Progenitor cell of endocrine pancreas (in vitro differentiated cells): ENCODE measurements at places on chromosomes 12 and 14.

DNA sequence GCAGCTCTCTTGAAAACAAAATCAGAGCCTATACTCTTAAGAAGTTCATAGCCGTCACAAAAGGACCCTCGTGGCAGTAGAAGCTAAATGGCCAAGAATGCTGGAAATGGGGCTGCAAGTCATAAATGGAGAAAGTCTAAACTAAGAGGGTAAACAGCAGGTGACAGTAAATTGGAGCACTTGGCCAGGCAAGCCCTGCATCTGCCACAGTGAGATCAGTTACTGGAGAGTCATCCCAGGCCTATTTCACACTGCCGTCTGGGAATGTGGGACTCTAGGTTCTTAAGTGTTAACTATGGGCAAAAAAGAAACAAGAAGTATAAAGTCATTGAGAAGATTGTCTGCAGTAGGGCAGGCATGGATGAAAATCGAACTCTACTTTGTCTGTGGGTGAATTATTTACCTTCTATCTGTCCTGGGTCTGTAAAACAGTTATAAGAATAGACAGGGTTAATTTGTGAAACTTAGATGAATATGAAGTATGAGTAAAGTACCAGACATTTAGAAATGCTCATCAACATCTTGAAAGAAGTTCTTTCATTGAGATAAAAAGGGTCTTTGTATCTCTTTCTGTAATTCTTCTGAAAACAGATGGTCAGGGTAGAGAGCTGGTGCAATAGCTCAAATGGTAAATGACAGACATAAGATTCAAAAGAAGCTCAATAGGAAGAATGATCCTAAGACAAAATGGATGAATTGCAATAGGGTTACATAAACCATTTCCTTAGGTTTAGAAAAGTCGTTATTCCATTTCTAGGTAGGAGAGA is 792.5 kb downstream of the DIO2 start:
- no peak for DNase-seq

- DNase-seq: peak; percentile 71
These were observed 34.0 kb downstream of the FIGNL2 start for GRCh38 chr12:51814311-51815088.

DNA sequence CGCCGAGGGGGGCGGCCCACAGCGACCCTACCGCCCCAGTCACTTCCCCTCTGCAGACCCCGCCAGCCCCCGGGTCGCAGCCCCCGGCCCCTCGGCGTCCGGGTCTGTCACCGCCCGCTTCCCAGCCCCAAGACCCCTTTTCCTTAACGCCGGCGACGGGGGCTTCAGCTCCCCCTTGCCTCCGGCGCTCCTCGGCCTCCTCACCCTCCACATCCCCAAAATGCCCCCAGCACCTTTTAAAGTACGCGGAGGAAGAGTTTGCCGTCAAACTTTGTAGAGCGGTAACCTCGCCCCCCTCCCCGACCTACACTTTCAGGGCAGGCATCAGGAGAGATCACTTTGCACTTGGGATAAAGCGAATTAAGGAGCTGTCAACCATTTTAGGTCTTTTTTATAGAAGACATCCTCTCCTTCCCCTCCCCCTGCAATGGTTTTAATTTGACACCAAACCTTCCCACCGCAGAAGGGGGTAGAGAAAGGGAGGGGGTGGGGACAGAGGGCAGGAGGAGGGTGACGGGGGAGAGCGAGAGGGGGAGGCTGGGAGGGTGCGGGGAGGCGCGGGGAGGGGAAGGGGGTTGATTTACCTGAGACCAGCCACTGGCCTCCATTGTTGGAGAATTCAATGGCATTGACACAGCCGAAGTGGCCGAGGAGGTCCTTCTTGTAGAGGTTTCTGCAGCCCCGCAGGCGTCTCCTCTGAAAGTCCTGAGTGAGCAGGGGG is 578 bp downstream of the DCAF5 start:
- no peak for DNase-seq

DNA sequence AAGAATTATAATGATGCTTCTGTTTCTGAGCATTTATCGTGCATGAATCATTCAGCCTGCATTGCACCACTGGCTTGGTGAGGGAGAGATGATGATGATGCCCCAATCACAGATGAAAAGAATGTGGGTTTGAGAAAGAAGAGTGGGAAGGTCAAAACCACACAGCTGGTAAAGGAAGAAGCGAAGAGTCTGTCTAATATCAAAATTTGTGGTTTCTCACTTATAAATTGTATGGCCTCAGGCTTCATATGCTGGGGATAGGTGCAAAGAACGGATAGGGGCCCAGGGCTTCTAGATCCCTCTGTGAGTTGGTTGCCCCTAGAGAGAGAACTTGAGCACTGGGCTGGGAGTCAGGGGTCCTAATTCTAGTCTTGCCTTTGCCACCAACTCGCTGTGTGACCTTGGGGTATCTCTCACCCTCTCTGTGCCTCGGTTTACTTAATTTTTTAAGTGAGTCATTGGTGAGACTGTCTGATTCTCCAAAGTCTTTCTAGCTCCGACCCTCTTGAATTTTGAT is 2.2 kb downstream of the OASL start:
- no peak for DNase-seq

DNA sequence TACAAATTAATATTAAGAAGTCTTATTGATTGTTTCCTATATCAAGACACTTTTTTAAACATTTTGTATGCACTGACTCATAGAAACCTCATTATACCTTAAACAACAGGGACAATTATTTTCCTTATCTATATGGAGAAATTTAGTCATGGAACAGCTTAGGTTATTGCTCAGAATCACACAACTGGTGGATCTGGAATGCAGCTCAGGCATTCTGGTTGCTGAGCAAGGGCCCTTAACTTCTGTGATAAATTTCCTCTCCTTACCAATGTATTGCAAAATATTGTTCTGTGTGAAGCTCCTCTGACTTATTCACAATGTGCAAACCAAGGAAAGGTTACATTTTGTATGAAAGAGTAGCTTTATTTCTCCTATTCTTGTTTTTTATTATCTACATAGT is 817.8 kb downstream of the LRFN5 start:
- no peak for DNase-seq
